Upper lobe of right lung (tissue), 1 donor: ENCODE measurements at places on chromosomes 3 and 15. TPM values are rescaled to one million over a fixed set of nuclear protein-coding genes. Genes with fewer than 3 reads are reported as not detected.
A peak's percentile ranks its signal among the peaks of the same experiment; 100 is the strongest.

GOLGA8S gene
- 0.20 TPM for total RNA-seq

PTH1R gene
- 14.9 TPM for total RNA-seq

CLEC3B gene
- 265 TPM for total RNA-seq

SPTBN5 gene
- total RNA-seq: 1.9 TPM

RASGRF1 gene
- total RNA-seq: 105 TPM

GOLGA8R gene
- 5.3 TPM for total RNA-seq

IRAK2 gene
- 5.2 TPM for total RNA-seq

FBN1 gene
- 46.9 TPM for total RNA-seq

ATP2B2 gene
- total RNA-seq: 0.06 TPM

- no peak for DNase-seq
Measured at GRCh38 chr3:188486126-188486525, 332.2 kb downstream of the LPP start.

GRCh38 chr3:9399337-9399703 is 1.9 kb downstream of the SETD5 start:
- no peak for DNase-seq

GRCh38 chr3:64441861-64442260 is 216.6 kb upstream of the PRICKLE2 start:
- no peak for DNase-seq

GRCh38 chr15:92266796-92267685 is 126.6 kb upstream of the ST8SIA2 start:
- DNase-seq: no peak

DNA sequence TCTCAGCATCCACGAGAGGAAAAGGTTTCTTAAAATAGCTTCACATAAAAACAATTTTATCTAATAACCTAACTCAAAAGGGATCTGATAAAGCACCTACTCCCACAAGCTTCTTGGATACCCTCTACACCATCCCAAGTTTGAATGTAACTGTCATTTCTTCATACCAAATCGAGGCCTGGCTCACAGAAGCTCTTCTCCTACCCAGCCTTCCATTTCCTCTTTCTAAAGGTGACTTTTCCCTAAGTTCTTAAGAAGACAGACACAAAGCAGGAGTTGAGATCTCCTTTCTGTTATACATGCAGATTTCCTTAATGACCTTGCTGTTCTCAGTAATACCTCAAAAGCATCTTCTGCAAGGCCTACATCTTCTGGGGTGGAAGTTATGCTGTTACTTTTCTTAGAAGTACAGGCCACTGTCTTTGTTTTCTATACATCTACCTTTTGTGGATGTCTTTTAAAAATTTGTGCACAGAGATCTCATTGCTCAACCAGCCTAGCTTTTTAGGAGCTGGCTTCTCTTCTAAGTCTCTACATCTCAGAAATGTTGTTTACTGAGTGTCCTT is 3.4 kb upstream of the LRRIQ4 start:
- no peak for DNase-seq

- DNase-seq: no peak
Measured at GRCh38 chr3:72977060-72977808, 19.4 kb upstream of the PPP4R2 start.

- DNase-seq: no peak
Measured at GRCh38 chr3:76063811-76064210, 278.5 kb upstream of the ZNF717 start.

DNA sequence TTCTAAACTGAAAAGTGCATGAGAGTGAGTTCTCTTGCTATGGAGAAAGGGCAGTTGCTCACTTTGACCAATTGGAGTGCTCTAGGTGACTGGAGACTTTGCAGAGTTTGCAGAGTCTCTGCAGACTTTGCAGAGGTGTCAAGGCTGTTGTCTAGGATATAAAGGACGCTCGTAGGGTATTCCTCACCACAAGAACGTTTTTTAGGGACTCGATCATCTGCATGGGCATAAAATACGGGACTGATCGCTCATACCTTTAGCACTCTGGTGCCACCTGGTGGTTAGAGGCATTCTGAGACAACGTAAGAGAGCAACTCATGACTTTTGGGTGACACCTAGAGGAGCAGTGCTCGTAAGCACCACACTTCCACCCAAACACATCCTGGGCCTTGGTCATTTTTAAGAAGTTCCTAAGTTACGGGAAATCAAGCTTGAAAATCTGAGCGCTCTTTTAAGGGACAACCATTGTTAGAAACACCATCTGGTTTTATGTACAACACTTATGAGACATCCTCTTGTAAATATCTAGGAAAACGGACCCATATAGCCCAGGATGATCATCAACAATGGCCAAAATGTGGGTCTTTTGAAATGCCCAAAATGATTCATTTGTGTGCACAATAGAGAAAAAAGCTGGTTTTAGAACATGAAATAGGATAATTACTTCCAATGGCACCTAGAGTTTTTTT is 51.6 kb upstream of the XCR1 start:
- peak; percentile 74 for DNase-seq

GRCh38 chr3:58115175-58115574 is 95.6 kb downstream of the DNASE1L3 start:
- no peak for DNase-seq

DNA sequence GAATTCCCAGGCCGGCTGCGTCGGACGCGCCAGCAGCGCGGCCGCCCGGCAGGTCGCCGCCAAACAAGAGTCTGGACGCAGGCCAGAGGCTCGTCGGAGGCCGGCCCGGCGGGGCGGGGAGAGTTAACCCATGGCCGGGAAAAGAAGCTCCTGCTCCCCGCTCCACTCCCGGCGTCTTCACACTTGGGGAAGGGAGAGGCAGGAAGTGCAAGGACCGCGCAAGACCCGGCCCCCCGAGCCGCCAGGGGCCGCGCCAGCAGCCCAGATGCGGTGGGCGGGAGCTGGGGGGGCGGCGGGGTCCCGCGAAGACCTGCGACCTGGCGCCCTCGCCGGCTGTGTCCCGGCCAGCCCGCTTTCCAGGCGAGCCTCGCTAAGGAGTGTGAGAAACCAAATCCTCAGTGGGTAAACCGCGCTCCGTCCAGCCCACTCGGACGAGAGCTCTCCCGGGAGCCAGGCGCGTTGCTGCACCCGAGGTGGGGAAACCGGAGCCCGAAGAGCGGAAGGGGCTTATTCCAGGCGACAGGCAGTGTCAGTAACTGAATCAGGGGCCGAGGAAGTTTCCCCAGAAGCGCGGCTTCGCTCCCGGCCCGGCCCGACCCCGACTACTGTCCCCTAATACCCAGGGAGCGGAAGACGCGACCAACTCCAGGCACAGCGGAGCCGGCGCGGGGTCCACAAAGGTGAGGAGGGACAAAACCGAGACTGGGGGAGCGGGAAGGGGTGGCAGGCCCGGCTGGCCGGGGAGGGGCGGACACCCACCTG is 721 bp downstream of the ADAMTS7 start:
- DNase-seq: peak; percentile 78

GRCh38 chr3:52463416-52463815 is 8.0 kb downstream of the NISCH start:
- DNase-seq: no peak

GRCh38 chr15:25469377-25469776 is 30.6 kb upstream of the UBE3A start:
- DNase-seq: no peak

GRCh38 chr3:159472611-159473010 is 516.0 kb upstream of the IL12A start:
- DNase-seq: no peak

DNA sequence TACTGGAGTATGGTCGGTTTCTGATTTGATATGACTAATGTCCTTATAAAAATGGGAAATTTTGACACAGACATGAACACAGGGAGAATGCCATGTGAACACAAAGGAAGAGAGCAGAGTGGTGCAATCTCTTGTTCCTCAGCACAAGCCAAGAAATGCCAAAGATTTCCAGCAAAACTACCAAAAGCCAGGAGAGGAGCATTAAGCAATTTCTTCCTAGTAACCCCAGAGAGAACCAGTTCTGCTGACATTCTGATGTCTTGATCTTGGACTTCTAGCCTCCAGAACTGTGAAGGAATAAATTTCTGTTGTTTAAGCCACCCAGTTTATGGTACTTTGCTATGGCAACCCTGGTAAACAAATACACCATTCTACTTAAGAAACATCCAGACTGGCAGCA is 227.8 kb upstream of the MRPL3 start:
- no peak for DNase-seq

DNA sequence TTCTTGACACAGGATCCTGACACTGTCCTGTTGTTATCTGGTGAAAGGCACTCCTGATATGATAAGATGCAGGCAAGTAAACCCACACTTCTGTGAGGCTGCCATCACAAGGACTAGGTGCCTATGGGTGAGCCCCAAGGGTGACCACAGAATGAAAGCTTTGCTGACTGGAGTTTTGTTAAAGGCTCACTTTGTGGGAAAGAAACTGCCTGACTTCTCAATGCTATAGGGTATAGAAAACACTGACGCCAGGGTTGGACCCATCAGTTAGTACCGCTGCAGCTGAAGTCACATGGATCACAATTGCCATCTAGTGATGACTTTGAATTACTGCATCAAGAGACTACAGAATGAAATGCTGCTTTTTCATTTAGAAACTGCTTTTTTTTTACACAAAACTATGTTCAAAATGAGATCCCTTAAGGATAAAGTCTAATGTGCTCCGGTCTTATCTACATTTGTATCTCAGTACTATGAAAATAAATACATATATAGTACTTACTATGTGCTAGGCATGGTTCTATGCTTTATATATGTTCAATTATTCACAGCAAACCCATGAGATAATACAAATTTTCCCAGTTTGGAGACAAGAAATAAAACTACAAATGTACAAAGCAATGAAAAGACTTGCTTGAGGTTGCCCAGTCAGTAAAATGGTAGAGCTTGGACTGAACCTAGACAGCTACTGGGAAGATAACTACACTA is 64.2 kb upstream of the CMSS1 start:
- no peak for DNase-seq

GRCh38 chr3:42387802-42388651 is 22.4 kb downstream of the LYZL4 start:
- DNase-seq: no peak

- no peak for DNase-seq
Measured at GRCh38 chr15:69573815-69574475, 121.3 kb downstream of the RPLP1 start.

- no peak for DNase-seq
Measured at GRCh38 chr3:42819351-42819965, 10.2 kb downstream of the ACKR2 start.

GRCh38 chr3:151600783-151601182 is 132.9 kb upstream of the AADACL2 start:
- no peak for DNase-seq

GRCh38 chr3:169662132-169662842 is 1.2 kb downstream of the MECOM start:
- DNase-seq: peak; percentile 92

DNA sequence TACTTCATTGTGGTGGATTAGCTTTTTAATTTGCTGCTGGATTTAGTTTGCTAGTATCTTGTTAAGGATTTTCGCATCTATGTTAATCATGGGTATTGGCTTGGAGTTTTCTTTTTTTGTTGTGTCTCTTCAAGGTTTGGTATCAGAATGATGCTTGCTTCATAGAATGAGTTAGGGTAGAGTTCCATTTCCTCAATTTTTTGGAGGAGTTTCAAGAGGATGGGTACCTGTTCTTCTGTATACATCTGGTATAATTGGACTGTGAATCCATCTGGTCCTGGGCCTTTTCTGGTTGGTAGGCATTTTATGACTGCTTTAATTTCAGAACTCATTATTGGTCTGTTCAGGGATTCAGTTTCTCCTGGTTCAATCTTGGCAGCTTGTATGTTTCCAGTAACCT is 335.6 kb downstream of the EDEM1 start:
- no peak for DNase-seq

- no peak for DNase-seq
Measured at GRCh38 chr3:154275965-154276364, 48.3 kb downstream of the DHX36 start.

GRCh38 chr3:190989218-190989617 is 126.7 kb upstream of the GMNC start:
- DNase-seq: no peak

GRCh38 chr3:157226173-157226847 is 66.4 kb upstream of the CCNL1 start:
- DNase-seq: no peak

GRCh38 chr15:79479616-79480015 is 47.5 kb downstream of the MINAR1 start:
- no peak for DNase-seq

GRCh38 chr3:133208184-133208583 is 170.0 kb downstream of the TMEM108 start:
- DNase-seq: no peak

- DNase-seq: no peak
Measured at GRCh38 chr3:141083226-141083625, 32.1 kb downstream of the SPSB4 start.

DNA sequence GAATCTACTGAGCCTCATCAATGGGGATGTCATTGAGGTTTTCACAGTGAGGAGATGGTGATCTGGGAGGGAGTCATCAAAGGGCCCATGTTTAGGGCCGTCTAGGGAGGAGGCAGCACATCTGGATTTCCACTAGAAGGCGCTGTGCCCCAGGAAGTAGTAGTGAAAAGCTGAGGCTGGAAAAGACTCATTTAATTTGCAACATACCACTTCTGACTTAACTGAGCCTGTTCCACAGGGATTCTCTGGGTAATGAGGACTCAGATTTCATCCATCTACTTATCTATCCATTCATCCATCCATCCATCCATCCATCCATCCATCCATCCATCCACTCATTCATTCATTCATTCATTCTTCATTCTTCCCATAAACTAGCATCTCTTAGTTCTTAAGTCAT is 17.4 kb upstream of the SHF start:
- no peak for DNase-seq

DNA sequence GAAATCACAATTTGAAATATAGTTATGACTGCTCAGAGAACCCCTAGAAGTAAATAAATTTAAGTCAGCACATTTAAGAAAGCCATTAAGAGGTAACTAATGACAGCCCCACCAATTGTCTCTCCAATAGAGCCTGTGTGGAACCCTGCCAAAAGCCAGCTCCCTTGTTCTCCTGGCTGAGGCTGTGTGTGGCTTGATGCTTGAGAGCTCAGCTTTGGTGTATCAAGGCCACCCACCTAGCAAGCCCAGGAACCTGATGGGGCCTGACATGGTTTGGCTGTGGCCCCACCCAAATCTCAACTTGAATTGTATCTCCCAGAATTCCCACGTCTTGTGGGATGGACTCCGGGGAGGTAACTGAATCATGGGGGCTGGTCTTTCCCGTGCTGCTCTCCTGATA is 106.9 kb downstream of the LRRN1 start:
- DNase-seq: no peak

- DNase-seq: no peak
Measured at GRCh38 chr3:37680401-37680800, 181.3 kb upstream of the CTDSPL start.
